ENCODE measurements at places on chromosomes 6 and 20.

DNA sequence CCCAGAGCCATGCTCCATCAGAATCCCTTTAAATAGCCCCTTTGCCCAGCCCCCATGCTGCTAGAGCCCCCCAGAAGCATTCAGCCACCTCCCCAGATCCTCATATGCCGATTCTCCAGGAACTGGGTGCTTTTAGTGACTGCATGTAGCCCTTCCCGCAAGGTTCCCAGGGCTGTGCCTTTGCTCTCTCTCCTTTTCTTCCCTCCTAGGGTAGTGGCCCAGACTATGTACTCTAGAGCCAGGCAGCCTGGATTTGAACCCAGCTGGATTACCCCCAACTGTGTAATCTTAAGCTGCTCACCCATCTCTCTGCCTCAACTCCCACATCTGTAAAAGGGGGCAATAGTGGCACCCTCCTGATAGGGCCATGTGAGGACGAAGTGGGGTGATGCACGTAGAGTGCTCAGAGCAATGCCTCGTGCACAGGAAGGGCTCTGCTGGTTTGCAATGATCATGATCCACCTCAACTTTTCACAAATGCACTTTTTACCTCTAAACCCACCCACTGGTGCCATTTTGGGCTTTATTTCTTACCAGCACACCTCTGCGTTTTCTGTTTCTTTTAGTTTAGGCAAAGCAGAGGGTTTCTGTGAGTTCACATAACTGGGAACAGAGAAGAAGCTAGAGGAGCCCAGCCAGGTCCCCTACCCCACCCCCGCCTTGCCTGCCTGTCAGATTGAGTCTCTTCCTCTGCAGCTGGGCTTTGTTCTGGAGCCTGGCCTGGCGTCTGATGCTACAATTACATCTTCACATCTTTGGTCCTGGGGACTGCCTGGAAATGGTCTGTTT lies 396.5 kb downstream of the RNGTT start:
- DNase-seq: no peak

DNA sequence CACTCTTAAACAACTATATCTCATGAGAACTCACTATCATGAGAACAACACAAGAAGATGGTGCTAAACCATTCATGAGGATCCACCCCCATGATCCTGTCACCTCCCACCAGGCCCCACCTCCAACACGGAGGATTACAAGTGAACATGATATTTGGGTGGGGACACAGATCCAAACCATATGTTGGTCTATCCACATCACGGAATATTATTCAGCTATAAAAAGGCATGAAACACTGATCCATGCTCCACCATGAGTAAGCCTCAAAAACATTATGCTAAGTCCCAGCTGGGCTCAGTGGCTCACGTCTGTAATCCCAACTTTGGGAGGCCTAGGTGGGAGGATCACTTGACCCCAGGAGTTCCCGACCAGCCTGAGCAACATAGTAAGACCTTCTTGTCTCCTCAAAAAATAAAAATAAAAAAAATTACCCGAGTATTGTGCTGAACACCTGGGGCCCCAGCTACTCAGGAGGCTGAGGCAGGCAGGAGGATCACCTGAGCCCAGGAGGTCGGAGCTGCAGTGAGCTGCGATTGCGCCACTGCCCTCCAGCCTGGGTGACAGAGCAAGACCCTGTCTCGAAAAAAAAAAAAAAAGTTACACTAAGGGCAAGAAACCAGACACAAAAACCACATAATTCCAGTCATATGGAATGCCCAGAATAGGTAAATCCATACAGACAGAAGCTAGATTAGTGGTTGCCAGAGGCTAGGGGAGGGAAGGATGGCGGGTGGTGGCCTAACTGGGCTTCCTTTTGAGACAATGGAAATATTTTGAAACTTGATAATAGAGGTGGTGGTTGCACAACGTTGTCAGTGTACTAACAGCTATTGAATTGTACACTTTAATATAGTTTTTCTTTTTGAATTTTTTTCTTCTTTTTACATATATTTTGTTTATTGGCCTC lies 43.1 kb downstream of the ZNF217 start:
- DNase-seq: no peak

DNA sequence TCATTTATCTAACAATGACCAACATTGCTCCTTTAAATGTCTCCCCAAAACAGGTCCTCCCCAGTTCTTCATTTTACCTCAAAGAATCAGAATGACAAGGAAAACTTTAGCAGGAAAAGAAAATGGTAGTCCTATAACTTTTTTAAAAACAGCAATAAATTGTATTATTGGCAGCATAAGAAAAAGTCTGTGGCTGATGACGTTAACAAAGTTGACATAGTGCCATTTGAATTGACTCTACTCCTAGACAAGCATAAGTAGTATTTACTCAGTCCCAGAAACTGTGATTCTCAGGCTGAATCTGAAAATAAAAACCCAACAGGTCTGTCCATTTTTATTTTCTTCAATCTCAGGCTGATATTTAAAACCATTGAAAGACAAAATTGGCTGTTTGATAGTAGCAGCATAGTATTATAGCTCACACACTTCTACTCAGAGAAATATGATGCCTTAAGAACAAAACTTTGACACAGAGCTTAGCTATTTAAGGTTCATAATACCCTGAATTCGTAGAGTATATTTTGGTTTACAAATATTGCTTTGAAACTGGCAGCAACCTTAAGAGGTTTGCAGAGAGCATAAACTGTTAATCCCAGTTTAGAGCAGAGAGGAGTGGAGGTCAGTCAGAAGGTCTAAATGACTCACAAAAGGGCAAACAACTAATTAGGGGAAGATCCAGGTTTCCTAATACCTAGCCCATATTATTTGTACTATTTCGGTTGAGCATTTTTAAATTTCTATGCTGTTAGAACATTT lies 35.0 kb upstream of the TENT5A start:
- DNase-seq: no peak

DNA sequence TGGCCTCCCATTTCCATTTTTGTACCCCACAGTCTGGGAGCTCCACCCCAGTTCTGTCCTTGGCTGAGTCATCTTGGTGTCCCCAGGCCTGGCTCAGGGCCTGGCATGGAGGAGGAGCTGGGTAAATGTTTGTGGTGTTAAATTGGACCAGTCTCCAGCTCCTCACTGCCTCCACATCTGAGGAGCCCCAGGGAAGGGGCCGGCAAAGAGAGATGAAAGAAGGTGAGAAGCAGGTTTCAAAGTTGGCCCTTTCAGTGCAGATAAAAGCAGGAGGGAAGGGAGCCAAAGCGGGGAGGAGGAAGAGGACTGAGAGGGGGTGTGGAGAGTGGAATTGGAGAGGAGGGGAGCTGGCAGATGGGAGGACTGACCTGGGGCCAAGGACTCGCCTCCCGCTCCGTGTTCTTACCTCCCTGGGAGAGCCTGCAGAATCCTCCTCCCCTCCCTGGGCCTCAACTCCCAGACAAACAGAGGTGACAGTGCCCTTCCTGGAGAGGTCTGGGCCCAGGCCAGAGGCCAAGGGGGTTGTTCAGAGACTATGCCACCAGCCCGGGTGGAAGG lies 89.0 kb downstream of the CD40 start:
- DNase-seq: no peak

GRCh38 chr20:37987602-37988290 lies 45.5 kb downstream of the TTI1 start:
- DNase-seq: no peak

DNA sequence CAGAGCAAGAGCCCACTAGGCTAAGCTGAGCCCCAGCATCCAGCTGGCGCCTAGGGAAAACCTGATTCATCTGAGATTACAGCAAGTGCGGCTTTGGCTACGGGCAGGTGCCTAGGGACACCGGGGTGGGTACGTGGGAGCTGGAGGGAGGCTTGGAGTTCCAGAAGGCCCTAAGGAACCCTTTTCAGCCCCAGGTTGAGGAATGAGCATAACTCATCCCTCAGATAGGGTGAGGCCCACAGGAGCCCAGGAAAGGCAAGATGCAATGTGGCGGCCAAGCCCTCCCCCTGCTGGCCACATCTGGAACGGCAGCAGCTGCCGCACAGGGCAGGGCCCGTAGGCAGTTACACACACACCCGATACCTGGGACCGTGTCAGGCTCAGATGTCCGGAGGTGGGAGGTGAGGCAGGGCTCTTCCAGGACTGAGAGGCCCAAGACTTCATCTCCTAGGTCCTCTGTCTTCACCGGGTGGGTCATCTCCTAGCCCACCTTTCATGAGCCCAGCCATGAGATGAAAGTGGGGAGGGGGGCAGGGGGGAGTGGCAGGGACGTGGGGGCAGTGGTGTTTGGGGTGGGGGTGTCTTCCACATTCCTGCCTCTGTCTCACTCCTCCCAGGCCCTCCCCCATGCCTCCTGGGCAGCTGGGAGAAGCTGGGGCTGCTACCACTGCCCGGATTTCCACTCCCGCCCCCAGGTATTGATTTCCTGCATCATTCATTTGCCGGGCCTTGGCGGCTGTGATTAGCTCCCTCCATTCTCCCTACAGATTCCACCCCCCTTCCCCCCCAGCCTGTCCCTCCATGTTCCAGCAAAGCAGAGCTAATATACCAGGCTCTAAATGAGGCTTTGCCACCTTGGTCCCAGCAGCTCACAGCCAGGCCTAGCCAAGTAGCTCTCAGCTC lies 5.5 kb downstream of the MDGA1 start:
- DNase-seq: no peak

DNA sequence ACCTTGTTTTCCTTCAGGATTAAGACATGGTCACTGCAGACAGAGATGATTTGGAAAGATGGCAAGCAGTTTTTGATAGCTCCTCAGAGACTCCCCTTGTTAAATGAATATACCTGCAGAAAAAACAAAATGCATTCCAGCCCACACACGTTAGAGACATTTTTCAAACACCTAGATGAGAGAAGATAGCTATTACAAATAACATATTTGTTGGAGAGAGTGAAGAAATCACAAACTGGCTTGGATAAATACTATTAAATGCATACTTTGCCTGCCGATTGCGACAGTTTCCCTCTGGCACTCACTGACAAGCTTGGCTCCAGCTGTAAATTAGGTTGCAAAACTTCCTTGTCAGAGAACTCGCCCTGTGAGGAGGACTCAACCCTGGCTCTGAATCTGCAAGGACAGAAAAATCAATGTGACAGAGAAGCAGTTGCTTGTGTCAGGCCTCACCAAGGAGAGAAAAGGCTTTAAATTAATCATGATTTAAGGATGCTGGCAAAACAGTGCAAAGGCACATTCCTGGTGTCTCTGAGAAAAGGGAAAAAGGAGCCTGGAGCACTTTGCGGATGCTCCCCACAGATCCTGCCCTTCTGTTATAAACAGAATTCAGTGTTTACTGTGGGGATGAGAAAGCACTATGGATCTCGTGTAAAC lies 423.7 kb upstream of the MARCKS start:
- no peak for DNase-seq

DNA sequence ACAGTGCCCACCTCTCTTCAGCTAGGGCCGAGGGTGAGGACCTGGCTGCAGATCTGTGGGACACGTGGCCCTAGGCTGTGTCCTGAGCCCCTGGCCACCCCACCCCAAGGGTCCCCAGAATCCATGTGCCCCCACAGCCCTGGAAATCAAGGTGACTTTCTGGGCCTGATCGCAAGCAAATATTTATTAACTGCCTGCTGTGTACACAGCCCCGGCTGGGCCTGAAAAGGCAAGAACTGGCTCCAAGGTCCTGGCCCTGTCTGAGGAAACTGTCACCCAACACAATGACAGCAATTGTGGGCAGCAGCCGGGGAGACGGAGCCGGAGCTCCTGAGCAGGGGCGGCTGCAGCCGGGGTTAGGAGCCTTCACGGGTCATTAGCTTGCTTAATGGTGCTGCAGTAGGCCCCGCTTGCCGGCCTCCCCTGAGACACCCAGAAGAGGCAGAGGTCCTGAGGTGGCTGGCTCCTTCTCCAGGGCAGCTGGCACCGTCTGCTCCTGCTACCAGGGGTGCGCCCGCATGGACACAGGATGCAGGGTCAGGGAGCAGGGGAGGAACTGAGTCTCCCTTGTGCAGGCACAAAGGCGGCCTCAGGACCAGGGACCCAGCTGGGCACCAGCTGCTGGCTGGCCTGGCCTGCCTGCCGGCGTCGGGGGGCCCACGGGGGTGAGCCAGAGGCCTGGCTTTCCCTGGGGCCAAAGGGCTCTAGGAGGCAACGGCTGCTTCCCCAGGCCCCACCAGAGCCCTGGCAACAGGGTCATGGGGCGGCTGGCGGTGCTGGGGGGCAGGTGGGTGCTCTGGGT lies 24.1 kb downstream of the NPEPL1 start:
- no peak for DNase-seq

GRCh38 chr6:167485186-167485978 lies 160.5 kb downstream of the TTLL2 start:
- no peak for DNase-seq

DNA sequence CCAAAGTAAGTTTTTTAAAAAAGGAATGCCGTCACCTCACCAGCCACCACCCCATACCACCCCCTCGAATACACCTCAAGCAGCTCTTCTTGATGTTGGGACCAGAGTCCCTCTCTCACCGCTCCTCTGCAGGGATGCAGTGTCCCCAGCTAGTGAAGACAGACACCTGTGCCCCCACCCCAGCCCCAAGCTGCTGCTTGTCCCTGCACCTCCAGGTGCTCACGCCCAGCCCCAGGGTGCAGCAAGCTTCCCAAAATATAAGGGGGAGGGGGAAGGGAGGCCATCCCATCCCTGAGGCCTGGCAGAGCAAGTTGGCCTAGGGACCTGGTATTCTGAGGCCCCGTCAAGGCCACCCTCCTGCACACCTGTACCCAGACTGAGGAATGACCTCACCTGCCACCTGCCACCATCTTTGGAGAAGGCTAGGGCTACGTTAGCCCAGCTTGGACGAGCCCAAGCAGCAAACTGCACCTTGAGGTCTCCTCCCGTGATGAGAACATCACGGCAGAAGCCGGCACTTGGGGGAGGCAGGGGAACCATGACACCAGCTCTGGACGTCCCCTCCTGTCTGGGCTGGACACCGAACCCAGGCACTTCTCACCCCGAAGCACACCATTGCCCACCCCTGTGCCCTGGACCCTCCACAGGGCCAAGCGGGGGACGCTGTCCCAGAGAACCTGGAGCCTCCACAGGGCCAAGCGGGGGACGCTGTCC lies 25.9 kb downstream of the YTHDF1 start:
- DNase-seq: no peak

- no peak for DNase-seq
Measured at GRCh38 chr6:150070236-150070818, 1.4 kb upstream of the ULBP3 start.

DNA sequence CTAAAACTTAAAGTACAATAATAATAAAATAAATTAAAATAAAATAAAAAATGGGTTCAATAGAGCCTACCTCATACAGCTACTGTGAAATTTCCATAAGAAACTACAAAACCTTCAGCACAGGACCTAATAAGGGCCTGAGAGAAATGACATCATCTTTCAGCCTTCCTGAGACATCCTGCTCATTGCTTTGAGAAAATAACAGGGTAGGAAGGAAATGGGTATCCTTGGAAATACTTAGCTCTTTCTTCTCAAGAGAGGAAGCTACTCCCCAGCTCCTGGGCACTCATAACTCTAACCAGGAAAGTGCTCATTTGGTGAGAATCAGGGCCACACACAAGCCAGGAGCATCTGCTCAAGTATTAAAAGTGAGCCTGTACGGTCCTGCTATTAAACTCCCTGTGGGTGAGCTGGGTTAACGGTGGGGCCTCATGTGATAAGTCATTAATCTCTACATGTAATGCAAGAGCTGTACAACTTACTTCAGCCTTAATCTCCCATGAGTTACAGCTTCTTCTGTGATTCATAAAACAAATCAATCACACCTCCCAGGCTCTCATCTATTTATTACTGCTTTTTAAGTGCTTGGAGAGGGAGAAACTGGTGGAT lies 141.4 kb downstream of the MAFB start:
- no peak for DNase-seq

All from esophagus squamous epithelium (tissue), 5 donors.